Activated CD4-positive, alpha-beta T cell treated with anti-CD3 and anti-CD28 coated beads, Interleukin-2, amount 50 U/mL, for 16 hours (primary cell): ENCODE measurements at places on chromosomes 3 and 15.

GRCh38 chr15:98277602-98278001, 317.1 kb downstream of the ARRDC4 start:
- no peak for DNase-seq

GRCh38 chr3:17469954-17470353, 272.5 kb downstream of the TBC1D5 start:
- no peak for DNase-seq

DNA sequence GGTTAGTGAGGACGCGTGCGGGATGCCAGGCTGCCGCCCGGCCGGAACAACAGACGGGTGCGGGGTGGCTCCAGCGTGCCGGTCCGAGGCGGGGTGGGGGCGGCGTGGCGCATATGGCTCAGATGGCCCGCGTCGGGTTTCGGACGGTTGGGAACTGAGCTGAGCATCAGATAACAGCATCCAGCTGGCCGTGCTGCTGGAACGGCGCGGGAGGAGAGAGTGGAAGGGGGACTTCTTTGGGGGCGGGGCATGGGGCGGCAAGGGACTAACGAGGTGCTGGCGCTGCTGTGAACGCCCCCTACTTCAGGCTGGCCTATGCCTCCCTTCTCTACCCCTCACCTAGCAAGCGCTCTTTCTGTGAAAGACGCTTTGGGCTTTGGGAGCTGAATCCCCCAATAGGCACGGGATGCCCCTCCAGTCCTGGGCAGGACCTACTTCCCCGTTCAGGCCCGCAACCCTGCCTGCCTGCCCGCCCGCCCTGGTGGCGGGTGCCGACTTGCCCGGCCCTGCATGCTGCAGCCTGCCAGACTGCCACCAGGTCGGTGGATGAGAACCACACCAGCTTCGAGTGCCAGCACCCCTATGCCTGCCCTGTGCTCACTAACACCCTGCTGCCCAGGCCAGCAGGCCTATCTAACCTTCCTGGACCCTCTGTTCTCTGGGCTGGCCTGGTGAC, 542 bp downstream of the INKA1 start:
- no peak for DNase-seq

DNA sequence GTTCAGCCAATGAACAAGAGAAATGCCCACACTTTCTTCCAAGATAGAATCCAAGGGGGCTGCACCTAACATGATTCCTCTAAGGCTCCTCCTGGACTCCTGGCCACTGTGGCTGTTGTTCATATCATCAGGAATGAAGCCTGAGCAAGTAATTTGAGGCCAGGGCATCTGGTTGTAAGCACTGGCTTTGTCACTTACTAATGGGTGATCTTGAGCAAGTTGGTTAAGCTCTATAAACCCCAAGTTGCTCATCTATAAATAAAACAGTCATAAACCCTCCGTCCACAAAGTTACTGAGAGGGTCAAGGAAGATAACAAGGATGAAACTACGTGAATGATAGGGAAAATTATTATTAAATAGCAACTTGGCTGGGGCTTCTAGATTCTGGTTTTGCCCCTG, 58.3 kb downstream of the CDC25A start:
- DNase-seq, result no peak

GRCh38 chr3:119211193-119211592, 29.5 kb downstream of the B4GALT4 start:
- no peak for DNase-seq

- no peak for DNase-seq
Observed at GRCh38 chr3:152738656-152739055, 96.3 kb upstream of the P2RY1 start.

DNA sequence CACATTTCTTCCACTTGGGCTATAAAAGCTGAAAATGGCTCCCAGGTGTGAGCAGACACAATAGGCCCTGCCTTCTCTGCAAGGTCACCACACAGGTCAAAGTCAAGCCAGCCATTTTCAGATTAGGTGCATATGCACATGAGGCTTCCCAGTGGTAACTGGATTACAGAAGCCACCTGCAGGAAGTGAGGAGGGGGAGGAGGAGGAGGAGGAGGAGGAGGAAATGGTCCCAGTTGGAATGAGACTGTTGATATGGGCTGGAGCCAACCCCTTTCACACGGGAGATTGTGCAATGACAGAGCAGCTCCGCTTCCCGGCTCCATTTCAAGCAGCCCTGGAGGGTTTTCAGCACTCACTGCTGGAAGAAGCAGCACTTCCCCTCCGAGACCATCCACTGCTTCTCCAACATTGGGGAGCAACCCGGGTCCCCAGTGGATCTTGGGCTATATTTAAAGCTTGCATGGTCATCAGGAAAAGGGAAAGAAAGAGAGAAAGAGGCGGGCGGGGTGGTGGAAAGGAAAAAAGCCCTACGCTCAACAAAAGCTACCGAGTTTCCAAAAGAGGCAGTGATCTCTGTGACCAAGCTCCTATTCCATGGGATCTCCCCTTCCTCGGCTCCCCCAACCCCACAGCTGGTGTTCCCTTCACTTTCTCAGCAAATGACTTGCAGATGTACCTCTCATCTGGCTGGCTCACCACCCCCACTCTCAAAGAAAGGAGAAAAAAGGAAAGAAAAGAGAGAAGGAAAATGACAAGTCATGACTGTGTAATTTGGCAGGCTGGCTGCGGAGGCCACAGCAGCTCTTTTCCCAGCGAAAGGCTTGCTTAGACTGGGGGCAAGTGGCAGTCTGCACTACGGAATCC, 58.3 kb downstream of the LRIG1 start:
- no peak for DNase-seq
